ENCODE measurements at places on chromosomes 12 and 14. TPM values are rescaled to one million over a fixed set of nuclear protein-coding genes. Genes with fewer than 3 reads are reported as not detected.

KRT5 gene
- polyA plus RNA-seq, result not detected

HCAR3 gene
- 0.11 TPM for polyA plus RNA-seq

- no peak for DNase-seq
Observed at GRCh38 chr14:72883961-72884360, 9.9 kb downstream of the DPF3 start.

GRCh38 chr14:76320975-76321374, 55.0 kb upstream of the ESRRB start:
- no peak for DNase-seq

GRCh38 chr12:122844366-122844971, 9.2 kb downstream of the HIP1R start:
- DNase-seq, result no peak

DNA sequence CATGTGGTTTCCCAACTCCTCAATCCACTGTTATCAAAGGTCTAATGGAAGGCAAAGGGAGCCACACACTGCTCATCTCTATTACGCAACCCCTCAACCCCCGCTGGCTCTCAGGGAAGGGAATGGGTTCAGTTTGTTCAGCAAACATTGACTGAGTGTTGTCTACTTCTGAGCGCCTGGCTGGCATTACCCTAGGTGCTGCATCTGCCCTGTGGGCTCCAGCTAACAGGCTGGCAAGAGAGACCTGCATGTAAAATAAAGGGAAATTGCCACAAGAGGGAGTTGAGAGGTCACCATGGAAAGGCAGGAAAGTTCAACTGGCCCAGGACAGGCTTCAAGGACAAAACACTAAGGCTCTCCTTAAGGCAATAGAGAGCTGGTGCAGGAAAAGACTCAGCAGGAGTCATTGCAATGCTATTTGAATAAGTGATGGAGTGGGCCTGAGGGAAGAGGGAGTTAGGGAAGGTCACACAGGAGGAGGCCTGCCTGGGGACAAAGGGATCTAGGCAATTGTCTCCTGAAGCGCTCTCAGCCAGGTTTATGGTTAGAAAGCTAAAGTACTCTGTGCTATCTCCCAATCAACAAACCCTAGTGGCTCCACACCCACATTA, 5.5 kb upstream of the ZNF740 start:
- DNase-seq, result no peak

TXNRD1 gene
- polyA plus RNA-seq, result 206 TPM

- no peak for DNase-seq
Observed at GRCh38 chr12:76738824-76739579, 24.9 kb upstream of the ZDHHC17 start.

ZDHHC22 gene
- not detected for polyA plus RNA-seq

DNA sequence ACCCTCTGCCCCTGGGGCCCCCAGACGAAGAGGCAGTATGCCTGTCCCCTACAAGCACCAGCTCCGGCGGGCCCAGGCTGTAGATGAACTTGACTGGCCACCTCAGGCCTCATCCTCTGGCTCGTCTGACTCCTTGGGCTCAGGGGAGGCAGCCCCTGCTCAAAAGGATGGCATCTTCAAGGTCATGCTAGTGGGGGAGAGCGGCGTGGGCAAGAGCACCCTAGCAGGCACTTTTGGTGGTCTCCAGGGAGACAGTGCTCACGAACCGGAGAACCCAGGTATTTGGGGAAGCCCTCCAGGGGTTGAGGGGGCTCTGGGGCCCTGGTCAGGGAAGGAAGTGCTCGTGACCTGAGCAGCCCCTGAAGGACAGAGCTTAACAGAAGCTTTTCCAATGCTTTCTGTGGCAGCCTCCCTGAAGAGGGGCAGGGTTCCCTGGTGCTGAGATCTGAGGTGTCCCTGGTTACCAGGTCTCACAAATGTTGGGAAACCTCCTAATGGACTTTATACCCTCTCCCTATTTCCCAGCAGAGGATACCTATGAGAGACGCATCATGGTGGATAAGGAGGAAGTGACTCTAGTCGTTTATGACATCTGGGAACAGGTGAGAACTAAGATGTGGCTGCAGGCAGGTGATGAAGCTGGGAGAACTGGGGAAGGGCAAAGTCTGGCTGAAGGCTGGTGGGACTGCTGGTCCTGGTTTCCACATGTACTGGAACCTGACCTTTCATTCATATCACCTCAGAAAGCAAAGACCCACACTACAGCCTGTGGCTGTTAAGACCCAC, 1.9 kb downstream of the REM2 start:
- DNase-seq, result no peak

GPD1 gene
- polyA plus RNA-seq, result 10.0 TPM

SCFD1 gene
- polyA plus RNA-seq, result 64.4 TPM

PDE3A gene
- polyA plus RNA-seq, result 46.7 TPM

RNASE7 gene
- polyA plus RNA-seq, result not detected

- DNase-seq, result no peak
Observed at GRCh38 chr12:31989571-31990362, 30.6 kb downstream of the RESF1 start.

- peak; percentile 88 for DNase-seq
Observed at GRCh38 chr12:121795034-121795968, 1.8 kb upstream of the RHOF start.
